T1000 (cell line): ENCODE measurements at places on chromosomes 3 and 15.

GRCh38 chr15:89441295-89441812 is 55.0 kb downstream of the RHCG start:
- DNase-seq: no peak

GRCh38 chr3:10390641-10391373 is 69.9 kb upstream of the SEC13 start:
- DNase-seq: no peak

- DNase-seq: no peak
These were observed 61.4 kb upstream of the IMPG2 start for GRCh38 chr3:101381809-101382208.

GRCh38 chr3:141373232-141373631 is 4.9 kb downstream of the ZBTB38 start:
- no peak for DNase-seq

- DNase-seq: no peak
These were observed 187.3 kb downstream of the XXYLT1 start for GRCh38 chr3:195083659-195084058.

DNA sequence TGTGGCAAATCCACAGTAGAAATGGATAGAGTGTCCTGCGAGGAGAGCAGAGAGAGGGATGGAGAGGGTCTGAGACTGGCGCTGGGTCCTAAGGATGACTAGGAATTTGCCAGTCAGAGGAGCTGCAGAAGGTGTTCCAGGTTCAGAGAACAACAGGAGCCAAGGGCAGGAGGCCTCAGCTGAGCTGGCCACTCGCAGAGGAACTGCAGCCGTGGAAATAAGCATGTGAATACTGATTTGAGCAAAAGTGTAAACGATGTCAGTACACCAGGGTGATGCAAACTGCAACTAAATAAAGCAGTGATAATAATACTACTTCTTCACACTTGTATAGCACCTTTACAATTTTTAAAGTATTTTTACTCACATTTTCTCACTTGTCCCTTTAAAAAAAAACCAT is 24.6 kb downstream of the SEMA6D start:
- no peak for DNase-seq

GRCh38 chr3:140899363-140899762 is 42.3 kb upstream of the SLC25A36 start:
- DNase-seq: no peak

- DNase-seq: no peak
These were observed 68.1 kb downstream of the TM4SF4 start for GRCh38 chr3:149542375-149543312.

DNA sequence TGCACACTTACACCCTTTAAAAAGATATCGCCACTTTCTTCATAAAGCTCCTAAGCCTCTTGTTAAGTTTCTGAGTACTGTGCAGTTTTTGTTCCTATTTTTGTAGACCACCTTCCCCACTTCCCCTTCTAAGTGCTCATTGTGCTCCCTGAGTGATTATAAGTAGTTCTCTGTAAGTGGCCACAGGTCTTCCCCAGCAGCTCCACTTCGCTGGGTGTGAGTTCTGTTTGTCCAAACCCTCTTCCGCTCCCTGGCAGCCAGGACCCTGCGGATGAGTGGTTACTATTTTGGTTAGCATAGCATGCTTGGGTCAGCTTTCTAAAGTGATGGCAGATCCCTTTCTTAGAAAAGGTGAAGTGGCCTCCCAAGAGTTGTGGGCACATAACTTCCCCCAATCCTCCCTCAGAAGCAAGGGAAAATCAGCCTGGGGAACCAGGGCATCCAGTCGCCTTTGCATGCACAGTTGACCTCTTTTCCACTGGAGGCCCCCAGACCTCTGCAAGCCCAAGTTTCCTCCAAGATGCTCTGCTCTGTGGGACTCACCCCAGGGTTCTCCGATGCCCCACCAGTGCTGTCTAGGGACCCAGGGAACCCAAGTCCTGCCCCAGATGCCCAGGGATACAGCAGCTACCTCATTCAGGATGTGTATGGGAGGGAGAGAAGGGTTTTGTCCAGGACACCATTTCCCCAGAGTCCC is 69.6 kb downstream of the ATP10A start:
- DNase-seq: no peak

DNA sequence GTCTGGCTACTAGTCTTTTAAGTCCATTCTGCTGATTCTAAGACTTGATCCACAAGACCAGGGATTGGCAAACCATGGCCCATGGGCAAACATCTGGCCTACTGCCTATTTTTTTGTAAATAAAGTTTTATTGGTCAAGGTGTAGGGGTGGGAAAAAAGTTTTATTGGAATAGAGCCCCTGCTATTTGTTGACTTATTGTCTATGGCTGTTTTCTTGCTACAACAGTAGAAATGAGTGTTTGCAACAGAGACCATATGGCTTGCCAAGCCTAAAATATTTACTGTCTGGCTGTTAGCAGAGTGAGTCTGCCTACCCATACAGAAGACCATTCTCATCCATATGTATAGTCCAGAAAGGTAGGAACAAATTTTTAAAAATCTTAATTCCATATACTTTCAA is 106.4 kb downstream of the PTPRG start:
- no peak for DNase-seq

DNA sequence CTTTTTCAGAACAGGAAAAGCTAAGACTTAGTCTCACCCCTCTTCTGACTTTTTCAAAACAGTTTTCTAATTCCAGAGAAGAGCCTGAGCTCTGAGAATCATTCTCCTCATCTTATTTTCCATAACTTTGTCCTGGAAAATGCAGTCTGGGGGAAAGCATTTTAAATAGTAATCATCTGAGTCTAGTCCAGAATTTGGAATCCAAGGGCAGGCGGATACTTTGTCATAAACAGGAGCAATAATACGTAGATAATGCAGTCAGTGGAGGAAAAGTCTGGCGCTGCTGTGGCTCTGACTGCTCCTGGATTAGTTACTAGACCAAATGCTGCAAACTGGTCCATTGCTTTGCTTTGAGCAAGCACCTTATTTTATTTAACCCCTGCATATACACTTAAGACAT is 285.0 kb downstream of the THSD4 start:
- no peak for DNase-seq
